Muscle of arm (tissue), 14 donors: ENCODE measurements at places on chromosomes 5 and 9. TPM values are rescaled to one million over a fixed set of nuclear protein-coding genes. Genes with fewer than 3 reads are reported as not detected.

CORO2A gene
- polyA plus RNA-seq = 0.77 TPM

HEMGN gene
- 3.7 TPM for polyA plus RNA-seq

ST8SIA4 gene
- 5.8 TPM for polyA plus RNA-seq

FBXL7 gene
- polyA plus RNA-seq = 25.0 TPM

FAM81B gene
- polyA plus RNA-seq = 5.4 TPM

SAXO1 gene
- not detected for polyA plus RNA-seq

PCDHGB2 gene
- polyA plus RNA-seq = 2.1 TPM

PTCH1 gene
- polyA plus RNA-seq = 141 TPM

- no peak for DNase-seq
These were observed 1672.1 kb upstream of the C9orf72 start for GRCh38 chr9:29245351-29245750.

DNA sequence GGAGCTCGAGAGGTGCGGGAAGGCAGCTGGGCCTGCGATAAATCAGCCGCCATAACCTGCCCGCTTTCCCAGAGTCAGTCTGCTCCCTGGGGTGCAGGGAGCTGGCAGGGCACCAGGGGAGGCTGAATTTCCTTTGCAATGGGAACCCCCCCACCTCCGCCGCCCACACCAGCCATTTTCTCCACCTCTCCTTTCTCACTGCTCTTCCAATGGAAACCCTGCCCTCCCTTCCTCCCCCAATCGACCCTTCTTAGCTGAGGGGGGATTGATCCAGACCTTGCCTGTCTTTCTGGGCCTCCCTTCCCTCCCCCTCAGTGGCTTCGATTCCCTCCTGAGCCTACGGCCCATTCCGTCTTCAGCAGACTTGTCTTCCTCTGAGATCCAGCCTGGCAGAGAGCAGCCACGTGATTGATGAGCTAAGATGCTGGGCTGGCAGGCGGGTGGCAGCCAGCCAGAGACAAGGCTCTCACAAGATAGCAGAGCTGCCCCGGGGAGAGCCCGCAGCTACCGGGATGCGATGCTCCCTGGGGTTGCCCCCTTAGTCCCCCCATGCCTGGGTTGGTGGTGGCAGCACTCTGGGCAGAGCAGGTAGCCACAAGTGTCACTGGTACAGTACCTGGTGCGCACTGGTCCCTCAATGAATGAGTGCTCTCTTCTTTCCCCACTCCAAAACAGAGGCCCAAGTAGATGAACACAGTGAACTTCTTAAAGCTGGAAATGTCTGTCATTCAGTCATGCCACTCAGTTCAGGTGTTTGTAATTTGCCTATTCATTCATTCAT, 53.7 kb upstream of the FABP6 start:
- DNase-seq = no peak

DNA sequence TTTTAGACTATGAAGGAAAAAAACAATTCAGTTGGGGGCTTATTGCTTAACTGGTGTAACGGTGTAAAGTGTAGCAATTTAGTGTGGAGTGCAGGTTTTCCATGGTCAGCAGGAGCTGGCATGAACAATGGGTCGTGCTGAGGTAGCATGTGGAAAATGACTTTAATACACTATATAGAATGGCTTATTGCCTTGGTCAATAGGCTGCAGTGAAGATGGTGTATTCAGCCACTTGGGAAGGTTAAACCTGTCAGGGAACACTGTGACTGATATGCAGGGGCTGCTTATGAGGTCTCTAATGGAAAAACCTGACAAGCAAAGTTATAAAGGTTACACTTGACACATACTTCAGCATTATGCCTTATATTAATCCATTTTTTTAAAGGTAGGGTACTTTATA, 764.7 kb upstream of the ARRDC3 start:
- no peak for DNase-seq

DNA sequence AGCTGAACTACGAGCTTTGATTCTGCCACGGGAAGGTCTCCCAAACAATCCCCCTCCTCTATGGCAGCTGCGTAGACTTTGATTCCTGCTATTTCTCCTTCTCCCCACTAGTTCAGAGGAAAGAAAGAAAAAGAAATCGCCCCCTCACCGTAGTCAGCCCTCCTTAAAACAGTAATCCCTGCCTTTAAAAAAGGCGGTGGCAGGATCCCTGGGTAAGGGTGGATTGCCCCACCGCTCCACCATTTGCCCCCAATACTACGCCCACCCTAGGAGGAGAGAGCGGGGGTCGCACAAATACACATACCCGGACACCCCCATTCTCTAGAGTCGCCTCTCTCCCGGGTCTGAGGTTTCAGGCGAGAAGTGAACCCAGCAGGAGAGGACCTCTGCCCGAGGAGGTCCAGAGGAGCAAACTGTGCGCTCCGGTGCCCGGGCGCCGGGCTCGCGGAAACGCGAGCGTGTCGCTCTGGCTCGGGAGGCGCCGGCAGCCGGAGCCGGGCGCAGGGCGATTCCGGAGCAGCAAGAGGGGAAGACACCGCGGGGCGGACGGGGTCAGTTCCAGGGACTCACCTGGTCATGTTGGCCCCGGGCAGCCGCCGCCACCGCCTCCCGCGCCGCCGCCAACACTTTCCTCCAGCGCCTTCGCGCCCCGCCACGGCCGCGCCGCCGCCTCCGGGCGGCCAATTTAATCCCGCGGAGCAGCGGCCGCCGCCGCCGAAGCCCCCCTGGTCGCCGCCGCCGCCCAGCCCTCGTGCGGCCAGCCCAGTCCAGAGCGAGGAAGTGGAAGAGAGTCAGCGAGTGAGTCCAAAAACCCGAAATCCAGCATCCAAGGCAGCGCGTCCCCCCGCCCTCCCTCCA, 1057.7 kb upstream of the DMAC1 start:
- peak; percentile 51 for DNase-seq

GRCh38 chr5:54401515-54401914, 54.0 kb upstream of the HSPB3 start:
- DNase-seq = no peak

DNA sequence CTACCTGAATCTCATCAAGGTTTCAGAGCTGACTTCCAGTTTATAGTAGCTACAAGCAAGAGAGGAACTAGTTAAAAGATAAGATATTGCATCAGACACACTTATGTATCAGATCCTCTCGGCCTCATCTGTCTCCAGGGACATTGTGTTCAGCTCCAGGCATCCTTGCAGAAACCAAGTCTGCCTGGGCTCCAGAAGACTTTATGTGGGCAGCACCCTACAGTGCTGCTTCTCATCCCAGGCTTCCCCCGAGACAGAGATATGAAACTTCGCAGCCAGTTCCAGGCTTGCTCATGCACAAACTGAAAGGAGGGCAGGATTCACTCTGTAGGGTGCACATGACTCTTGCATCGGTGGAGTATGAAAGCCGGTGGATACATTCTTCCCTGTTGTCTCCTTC, 33.9 kb upstream of the FOXB2 start:
- DNase-seq = no peak

- DNase-seq = no peak
These were observed 27.3 kb downstream of the SCGB3A1 start for GRCh38 chr5:180563994-180564393.

- DNase-seq = no peak
These were observed 329.3 kb upstream of the ADCY2 start for GRCh38 chr5:7066471-7067235.
